Amniotic stem cell (primary cell): ENCODE measurements at places on chromosomes 2 and 18.

DNA sequence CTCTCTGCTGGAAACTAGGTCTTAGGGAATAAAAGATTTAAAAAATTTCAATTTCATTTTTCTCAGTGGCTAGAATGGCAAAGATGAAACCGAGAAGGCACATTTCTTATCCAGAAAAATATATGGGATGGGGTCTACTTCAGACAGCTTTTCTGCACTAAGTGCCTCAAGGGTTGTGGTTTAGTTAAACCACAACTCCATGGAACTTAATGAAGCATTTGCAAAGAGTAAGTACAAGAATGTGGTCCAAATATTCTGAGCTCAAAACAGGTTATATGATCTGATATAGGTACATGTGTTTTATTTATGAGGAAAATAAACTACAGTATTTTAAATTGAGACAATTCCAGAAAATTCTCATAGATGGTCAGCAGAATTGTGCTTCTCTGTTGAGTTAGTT lies 101.8 kb upstream of the FZD5 start:
- no peak for DNase-seq

DNA sequence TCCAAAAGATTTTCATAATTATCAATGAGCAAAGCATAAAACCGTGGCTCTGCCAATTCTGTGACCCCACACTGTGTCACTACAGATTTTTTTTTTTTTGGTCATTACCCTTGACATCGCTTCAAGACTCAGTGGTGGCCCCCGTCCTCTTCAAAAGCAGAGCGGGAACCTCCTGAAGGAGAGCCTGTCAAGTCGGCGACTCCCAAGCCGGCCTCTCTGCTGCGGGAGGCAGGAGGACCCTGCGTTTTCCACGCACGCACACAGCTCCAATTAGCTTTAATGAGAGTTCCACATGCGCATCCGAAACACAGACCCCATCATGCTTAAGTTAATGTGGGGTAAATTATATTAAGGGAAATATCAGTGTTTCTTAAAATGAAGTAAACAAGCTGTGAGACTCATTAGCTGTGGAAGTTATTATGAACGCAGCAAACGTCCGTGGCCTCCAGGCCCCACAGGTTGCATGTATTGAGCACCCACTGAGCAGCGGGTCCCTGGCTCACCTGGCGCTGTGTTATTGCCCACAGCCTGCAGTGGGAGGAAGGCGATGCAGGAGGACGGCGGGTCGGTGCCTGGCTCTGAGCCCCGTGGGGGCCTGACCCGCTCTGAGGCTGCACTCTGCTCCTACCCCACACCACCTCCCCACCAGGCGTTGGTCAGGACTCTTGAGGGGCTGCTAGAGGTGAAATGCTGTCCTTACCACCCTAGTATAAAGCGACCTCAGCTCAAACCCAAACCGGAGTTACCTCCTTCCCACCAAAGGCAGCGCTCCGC lies 181.0 kb upstream of the SALL3 start:
- DNase-seq: no peak

- DNase-seq: no peak
Observed at GRCh38 chr2:120908314-120908975, 172.8 kb downstream of the GLI2 start.

GRCh38 chr2:190255676-190256075 lies 64.0 kb downstream of the HIBCH start:
- no peak for DNase-seq

GRCh38 chr2:58543442-58543841 lies 302.3 kb upstream of the FANCL start:
- no peak for DNase-seq

GRCh38 chr18:13218368-13218991 lies at the start of gene LDLRAD4:
LDLRAD4 (plus strand) TSS chr18:13218760.
- DNase-seq: no peak

DNA sequence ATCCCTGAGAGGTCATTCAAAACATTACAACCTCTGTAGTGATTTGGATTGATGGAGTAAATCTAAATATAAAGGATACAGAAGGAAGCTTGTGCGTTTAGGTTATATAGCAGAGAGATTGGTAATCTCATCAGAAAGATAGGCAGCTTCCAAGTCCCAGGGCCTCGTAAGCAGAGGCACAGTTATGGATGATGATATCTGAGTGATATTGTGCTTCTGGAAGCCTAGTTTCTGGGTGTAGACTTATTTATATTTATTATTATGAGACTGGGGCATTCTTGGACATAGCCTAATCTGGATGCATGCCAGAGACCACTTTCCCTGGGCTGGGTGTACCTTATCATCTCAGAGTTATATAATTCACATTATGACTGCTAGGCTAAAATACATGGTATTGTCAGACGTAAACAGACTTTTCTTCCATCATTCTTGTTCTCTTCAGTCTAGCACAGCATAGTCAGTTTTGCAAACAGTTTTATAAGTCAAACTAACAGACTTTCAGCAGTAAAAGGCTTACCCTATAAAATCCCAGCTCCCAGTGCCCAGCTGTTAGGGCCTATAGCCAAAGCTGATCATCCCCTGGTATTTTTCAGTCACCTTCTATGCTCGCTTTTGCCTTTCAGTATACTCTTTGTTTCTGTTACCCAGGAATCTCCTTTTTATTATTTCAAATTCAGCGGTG lies 47.9 kb downstream of the RAB3GAP1 start:
- no peak for DNase-seq

- no peak for DNase-seq
Observed at GRCh38 chr2:182951948-182952663, 85.7 kb upstream of the FRZB start.

GRCh38 chr2:213162516-213163118 lies 11.2 kb upstream of the IKZF2 start:
- DNase-seq: no peak

DNA sequence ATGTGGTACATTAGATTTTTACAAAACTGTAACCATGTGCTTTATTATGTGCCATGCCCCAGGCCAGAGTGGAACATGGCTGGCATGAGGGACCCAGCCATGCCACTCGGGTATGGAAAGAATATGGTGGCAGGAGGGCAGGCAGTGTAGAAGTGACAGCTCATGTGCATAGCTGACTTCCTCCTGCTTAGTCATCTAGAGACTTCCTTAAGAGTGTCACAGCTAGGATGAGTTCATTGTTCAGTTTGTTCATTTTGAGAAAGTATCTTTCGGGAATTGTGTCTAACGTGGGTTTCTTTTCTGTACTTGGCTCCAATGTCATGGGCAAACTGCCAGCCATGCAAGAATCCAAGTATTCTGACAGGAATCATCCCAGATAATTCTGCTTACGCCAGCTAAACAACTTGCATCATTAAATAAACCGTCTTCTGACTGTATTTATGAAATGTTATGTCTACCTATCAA lies 94.3 kb upstream of the ITGB6 start:
- DNase-seq: no peak

DNA sequence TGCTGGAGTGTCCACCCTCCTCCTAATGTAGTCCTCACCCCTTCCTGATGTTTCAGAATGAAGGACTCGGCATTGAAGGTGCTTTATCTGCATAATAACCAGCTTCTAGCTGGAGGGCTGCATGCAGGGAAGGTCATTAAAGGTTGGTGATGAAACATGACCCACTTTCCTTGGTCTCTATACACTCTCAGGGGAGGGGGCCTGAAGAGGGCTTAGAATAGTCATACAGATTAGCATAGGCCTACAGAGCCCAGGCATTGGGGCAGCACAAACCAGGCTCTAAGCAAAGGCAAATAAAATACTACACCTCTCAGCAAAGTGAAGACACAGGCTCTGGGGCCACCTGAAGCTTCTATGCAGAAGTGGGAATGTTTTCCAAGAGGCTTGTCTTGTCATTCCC lies 1.8 kb downstream of the IL36RN start:
- DNase-seq: no peak

DNA sequence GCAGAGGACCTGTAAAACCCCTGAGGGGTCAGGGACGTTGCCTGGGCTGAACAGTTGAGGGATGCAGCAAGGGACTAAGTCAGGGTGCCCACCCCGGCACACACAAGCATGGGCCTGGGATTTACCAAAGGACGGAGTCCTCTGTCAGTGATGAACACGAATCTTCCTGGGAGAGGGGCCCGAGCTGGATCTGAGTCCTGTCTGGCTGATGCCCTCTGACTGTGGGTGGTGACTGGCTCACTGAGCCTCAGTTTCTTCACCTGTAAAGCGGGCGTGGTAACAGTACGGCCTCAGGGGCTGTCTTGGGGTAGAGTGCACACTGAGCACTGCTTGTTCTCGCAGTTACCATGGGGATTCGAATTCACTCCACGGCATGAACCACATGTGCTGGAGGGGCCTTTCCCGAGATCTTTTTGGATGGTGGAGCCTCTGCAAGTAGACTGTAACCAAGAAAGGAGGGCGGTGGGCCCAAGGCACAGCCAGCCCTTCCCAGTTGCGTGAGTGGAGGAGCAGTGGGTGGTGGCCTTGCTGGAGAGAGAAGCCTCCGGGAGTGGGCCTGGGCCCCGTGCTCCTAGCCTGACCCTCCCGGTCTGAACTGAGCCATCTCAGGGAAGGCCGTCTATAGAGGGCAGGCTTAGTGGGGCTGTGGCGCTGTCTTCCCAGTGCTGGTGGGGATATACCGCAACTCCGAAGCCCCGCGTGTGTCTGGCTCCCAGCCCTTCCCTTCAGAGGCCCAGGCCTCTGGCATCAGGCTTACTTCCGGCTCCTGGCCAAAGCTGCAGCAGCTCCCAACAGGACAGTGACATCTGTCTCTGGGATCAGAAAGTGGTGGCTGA lies 130.8 kb upstream of the HS6ST1 start:
- DNase-seq: no peak

DNA sequence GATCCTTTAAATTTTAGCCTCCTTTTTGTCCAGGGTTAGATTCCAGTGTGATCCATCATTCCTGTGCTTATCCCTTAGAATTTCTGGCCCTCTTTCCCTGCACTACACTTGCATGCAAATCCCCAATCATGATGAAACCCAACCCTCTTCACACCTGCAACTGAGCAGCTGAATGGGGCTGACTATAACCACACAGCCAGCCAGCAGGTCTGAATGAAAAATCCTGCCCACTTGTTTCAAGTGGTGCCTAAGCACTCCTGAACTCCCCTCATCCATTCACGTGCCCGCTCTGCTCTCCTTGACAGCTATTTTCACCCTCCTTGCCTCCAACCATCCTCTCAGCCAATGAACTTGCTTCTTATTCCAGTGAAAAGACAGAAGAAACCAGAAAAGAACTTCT lies 80.5 kb upstream of the AFF3 start:
- no peak for DNase-seq

DNA sequence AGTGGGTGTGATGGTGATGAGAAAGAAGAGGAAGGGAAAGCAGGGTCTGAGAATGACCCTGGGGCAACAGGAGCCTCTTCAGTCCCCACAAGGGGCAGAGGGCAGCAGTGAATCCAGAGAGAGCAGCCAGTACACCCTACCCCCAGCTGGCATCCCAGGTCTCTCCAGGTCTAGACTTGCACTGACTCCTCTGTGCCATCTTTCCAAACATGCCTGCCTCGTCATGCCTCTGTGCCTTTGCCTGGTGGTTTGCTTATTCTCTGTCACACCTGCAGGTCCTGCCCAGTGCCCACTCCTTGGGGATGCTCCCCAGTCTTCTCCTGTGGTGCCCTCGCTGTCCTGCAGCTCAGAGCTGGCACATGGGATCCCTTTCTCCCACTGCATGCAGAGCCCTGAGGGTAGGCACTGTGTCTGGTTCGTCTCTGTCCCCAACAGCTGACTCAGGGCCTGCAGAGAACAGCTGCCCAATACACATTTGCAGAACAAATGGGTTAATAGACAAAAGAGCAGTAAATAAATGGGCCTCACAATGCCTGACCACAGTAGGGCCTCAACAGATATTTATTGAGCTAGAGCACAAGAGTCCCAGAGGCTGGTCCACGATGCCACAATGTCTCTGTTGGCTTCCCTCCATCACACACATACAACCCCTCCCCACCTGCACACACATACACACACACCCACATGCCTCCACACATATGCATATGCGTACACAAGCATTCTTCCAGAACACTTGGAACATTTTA lies 89.8 kb downstream of the HS1BP3 start:
- DNase-seq: no peak
